H9 (cell line): ENCODE measurements at places on chromosomes 7 and 10.

- no peak for DNase-seq
Measured at GRCh38 chr10:125940515-125940914, 44.2 kb downstream of the FANK1 start.

GRCh38 chr7:92567460-92567859 lies 22.7 kb downstream of the FAM133B start:
- no peak for DNase-seq

DNA sequence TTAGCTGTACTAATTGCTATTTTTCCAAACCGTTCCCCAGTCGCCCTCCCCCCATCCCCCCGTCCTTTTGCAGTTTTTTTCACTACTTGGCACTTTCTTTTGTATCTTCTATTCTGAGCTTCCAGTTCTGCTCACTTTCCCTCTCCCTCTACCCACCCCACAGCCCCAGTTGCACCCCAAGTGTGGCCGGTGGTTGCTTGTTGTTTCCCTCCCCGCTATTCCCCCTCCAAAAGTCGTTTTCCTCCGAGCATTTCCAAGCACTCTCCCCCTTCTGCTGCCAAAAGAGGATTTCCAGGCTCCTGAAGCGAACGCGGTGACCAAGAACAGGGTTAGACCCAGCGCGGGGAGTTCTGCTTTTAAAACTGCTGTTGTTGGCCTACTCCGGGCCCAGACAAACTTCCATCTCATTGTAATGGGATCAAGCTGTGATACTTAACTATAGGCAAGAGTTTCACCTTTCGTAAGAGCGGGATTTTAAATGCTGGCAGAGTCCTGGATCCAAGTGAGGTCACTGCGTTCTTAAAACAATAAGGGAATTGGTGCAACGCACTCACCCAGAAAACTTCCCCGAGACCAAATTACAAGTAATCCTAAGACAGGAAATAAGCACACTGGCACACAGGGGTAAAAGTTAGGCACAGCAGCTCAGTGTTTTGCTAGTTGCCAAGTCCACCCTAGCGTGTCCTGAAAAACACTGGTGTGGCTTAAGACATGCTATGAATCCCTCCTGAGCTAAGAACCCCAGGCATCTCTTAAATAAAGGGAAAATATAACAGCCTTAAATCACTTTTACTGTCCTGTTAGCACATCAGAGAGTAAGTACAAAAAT lies 1.5 kb upstream of the RGS10 start:
- no peak for DNase-seq

DNA sequence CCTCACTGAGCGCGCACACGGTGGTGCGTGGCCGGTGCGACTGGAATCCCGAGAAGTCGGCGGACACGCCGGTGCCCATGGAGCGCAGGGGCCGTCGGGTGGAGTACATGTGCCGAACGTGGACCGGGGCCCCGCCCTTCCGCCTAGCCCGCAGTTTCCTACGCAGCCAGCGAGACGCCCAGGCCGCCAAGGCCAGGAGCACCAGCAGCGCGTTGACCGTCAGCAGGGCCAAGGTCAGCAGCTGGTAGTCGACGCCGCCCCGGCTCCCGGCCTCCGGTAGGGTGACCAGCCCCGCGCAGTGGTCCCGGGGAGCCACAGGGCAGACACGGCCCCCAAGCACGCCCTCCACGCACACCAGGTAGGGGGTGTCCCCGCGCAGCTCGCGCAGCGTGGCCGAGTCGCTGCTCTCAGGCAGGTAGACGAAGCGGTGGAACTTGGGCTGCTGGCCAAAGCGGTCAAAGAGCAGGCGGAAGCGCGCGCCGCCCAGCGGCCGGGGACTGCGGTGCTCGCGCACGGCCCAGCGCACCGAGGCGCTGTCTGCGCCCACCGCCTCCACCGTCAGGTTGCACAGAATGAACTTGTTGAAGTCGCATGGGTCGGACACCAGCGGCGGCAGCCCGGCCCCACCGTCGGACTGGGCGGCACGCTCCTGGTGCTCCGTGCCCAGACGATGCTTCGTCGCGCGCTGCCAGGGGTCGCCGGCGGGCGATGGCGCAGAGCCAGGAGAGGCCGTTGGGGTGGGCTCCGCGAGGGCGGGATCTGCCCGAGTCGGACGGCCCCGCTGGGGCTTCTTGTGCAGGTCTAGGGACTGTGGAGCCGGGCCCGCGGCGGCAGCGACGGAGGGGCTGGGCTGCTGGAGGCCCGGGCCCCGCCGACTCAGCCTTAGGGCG lies 2.2 kb downstream of the TRIL start:
- DNase-seq = peak; percentile 90

DNA sequence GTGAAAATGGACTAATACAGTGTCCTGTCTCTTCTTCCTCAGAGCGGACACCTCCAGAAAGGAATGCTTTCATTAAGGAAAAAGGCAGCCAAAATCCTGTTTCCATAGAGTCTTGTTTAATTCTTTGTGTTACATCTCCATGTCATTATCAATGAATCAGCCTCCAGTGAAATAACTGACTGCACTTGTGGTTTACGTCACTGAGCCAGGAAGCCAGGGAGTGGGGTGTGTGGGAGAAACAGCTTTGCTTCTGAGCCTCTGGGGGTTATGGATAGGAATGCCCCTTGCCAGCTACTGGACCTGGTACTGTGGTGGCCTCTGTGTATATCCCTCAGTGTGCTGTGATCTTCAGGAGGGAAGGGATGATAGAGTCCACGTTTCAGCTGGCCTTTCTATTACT lies 416.8 kb downstream of the GALNT17 start:
- no peak for DNase-seq

DNA sequence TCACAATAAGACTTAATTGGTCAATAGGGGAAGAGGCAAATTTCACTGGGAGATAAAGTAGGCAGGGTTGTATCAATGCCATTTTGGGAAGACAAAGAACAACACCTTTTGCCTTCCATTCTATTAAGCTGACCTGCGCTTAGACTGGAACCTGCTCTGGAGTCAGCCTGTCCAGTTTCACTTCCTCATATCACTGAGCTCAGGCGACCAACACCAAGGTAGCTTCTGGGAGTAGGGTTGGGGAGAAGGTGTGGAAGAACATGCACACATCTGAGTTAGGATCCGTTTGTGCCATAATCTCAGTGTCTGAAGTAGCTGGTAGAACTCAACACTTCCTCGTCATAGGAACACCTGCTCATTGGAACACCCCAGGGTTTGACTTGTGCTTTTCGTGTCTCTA lies 527.4 kb upstream of the IGFBP3 start:
- DNase-seq = no peak

DNA sequence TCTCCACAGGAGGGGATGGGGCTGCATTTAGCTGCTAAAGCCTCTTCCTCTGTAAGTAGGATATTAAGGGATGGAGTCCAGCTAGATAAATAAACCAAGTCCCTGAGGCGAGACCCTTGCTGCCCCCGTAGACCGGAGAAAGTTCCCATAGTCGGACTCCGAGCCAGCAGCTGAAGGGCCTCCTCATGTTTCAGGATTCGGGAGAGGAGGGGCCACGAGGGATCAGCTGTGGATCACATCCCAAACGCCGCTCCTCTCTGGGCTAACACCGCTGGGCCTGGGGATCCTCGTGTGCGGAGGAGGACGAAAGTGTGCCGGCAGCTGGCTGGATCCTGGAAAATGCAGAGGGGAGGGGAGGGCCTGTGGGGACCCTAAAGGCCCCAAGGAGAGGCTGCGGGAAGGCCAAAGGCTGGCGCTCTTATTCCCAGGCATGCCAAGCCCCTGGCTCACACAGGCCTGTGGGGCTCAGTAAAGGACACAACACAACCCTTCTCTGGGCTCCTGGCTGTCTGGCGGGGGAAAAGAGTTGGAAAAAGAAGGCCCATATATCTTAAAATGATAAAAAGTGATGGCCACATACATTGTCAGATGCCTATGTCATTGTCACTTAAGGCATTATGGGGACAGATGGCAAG lies 82.5 kb upstream of the TMEM72 start:
- DNase-seq = no peak

DNA sequence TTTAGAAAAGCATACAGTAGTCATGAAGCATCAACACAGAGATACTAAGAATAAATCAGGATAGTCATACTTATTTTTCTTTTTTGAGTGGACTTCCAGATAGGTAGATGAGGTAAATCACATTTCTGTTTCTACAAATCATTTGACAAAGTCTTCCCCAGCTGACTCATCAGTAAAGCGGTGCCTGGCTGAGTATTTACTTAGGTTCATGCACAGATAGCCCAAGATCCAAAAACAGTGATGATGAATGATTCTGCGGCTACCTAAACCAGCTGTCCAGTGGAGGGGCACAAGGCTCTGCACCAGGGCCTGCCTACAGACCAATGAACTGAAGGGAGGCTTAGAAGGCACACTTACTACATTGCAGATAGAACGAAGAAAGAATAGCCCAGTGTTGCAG lies 113.1 kb downstream of the PARP12 start:
- DNase-seq = no peak

GRCh38 chr10:78784546-78784945 lies 284.2 kb upstream of the ZMIZ1 start:
- no peak for DNase-seq

DNA sequence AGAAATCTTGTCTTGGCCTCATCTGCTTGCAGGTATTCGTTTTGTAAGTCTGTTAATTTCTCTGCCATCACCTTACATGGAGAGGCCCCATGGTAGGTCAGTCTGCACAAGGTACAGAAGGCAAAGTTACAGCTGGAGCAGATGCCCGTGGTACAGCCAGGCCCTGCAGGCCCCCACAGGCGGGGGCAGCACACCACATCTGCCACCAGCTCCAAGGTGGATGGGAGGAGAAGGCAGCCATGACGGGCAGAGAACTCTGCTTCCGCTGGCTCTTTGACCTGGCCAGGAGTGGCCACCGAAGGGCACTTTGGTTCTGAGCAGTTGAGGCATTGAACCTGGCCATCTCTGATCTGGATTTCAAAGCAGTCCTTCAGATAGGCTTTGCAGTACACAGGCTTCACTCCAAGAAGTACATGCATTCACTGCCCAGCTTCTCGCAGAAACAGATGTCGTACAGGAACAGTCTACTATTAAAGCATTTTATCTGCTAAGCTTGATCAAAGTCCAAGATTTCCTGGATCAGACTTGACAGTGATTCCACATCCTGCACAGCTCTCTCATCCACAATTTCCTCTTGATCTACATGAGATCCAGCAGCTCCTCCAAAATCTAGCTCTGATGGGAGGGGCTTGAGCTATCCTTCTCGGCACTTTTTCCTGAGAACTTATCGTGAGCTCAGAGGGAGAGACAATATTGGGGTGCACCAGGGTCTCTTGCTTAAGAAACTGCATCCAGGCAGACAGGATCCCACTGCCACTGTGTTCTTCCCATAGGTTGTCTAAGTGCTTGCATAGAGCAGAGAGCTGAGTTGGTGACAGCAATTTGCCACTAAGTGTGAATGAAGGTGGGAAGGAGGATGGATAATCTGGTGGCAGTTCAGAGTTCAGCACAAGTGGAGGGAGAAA lies 120.7 kb downstream of the TRRAP start:
- no peak for DNase-seq

- no peak for DNase-seq
Measured at GRCh38 chr10:116952729-116953128, 52.3 kb downstream of the SHTN1 start.

DNA sequence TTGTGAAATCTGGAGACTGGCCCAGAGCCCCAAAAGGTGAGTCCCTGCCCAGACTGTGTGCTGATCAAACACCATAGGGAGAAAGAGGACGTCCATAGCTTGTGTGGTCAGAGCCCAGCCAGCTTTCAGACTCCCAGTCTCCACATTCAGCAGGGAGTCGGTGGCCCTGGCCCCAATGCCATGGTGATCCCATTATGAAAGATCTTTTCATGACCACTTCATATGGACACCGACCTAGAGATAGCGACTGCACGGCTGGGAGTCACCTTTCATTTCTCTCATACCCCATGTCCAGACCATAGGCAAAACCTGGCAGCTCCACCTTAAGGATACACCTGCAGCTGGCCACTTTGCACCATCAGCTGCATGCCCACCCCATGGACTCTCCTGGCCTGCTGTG lies 126.4 kb downstream of the ARHGAP22 start:
- no peak for DNase-seq

DNA sequence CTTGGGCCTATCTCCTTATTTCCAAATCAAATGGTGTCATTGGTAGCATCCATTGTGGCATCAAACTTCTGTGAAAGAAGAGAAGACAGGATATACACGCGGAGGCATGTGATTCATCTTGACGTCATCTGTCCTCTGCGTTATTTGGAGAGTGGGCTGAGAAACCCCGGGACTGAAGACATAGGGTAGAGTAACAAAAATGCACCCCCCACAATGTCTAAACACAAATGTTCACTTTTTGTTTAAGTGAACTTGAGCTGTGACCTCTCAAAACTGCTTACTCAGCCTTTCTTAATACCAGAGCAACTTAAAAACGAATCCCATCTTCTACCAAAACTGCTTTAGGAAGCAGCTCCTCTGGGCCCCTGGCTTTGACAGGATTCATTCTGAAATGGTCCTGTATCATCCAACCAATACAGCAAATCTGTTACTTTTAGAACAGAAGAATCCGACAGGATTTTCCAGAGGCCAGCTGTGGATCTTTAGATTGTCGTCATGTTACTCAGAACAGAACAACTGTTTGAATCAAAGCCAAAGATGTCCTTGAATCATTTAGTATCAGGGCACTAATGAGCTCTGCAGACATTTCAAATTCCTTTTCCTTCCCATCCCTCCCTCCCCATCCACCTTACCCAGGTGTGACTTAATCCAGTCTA lies 438.1 kb downstream of the SUGCT start:
- no peak for DNase-seq

DNA sequence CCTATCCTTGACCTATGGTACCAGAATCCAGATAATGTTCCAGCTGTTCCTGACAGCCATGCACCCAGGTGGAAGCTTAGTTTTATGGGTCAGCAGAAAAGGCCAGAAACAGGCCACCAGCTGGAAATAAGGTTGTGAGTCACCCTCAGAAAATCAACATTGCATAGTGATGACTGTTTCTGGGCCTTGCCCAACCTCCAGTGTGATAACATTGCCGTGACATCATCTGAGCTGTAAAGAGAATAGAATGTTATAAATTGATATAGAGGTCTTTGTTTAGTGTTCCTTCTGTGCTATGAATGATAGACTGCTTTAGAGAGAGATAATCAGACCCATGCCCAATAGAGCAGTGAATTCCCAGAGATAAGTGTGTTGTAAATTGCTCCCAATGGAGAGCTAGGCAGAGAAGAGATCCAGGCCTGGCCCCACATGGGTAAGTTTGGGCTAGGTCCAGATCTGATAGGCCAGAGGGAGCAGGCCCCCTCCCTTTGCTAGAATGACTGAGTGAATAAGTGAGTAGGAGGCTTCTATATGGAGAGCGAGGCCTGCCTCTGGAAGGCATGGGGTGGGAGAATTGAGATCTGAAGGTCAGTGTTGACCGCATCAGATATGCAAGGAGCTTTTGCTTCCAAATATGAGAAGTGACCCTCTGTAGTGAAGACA lies 14.2 kb upstream of the HPS1 start:
- DNase-seq = no peak
